ENCODE measurements at places on chromosomes 12 and 14. TPM values are rescaled to one million over a fixed set of nuclear protein-coding genes. Genes with fewer than 3 reads are reported as not detected.

Gene CEP170B
- 45.9 TPM for total RNA-seq

Gene DCP1B
- 13.8 TPM for total RNA-seq

Gene OGFOD2
- total RNA-seq: 29.5 TPM

- no peak overlapping the region for H3K27ac ChIP-seq
- no peak overlapping the region for H3K4me3 ChIP-seq
- no peaks in the 10 kb centered on the region for H3K36me3 ChIP-seq
Observed at GRCh38 chr12:25801734-25802133, 156.7 kb upstream of the RASSF8 start.

Data from HCT116 (cell line).